ENCODE measurements at places on chromosomes 12 and 14.
A peak's percentile ranks its signal among the peaks of the same experiment; 100 is the strongest.

GRCh38 chr12:76006028-76006925, 25.3 kb downstream of the PHLDA1 start:
- no peak for DNase-seq

- no peak for DNase-seq
Observed at GRCh38 chr12:24020397-24021163, 71.1 kb upstream of the SOX5 start.

DNA sequence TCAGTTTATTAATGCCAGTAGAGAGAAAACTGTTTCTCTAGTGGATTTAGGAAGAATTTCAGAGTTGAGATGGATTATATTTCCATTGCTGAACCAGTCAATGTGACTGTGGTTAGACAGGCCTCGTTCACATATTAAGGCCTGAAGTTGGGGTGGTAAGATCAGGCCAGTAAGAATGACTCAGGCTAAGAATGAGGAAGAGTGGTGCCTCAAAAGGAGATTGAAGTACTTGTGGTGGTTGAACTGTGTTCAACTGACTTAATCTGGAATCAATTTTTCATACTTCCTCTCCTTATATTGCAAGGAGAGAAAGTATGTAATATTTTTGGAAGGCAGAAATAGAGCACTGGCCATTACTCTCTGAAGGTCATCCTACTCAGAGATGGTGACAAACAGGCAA, 37.8 kb upstream of the ATF7IP start:
- DNase-seq = peak; percentile 89

GRCh38 chr12:110745542-110746284, 3.0 kb upstream of the PPP1CC start:
- peak; percentile 19 for DNase-seq

GRCh38 chr12:113744802-113745395, 221.2 kb downstream of the RBM19 start:
- no peak for DNase-seq

DNA sequence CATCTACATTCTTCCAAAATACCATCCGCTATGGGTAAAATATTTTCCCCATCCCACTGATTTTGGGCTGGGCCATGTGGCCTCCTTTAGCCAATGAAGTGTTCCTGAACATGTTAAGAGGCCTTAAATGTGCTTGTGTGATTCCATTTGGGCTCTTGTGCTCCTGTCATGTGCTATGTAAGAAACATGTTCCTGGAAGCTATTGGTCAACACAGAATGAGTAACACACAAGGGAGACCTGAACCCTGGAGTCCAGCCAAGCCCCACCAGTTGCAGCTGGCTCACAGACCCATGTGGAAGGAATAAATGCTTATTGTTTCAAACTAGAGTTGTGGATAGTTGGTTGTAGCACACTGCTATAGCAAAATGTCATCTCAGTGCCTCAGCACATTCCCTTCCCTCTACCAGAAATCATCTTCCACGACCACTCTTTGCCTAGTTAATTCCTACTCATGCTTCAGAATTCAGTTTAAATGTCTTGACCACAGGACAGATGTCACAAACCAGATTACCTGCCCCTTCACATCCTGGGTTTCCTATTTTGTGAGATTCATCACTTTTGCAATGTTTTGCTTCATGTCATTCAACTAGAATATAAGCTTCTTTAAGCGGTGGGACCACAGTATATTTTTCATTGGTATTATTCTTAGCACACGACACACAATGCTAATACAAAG, 217.3 kb upstream of the EEA1 start:
- no peak for DNase-seq

DNA sequence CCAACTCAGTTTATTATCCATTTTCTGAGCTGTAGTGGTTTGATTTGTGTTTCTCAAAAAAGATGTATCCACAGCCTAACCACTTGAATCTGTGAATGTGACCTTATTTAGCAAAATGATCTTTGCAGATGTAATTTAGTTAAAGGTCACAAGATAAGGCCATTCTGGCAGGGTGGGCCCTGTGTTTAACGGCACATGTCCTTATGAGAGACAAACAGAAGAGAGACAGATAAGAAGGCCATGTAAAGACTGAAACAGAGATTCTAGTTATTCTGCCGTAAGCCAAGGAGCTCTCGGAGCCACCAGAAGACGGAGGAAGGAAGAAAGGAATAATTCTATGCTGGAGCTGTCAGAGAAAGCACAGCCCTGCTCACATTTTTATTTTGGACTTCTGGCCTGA, 374.2 kb downstream of the PRKD1 start:
- no peak for DNase-seq

DNA sequence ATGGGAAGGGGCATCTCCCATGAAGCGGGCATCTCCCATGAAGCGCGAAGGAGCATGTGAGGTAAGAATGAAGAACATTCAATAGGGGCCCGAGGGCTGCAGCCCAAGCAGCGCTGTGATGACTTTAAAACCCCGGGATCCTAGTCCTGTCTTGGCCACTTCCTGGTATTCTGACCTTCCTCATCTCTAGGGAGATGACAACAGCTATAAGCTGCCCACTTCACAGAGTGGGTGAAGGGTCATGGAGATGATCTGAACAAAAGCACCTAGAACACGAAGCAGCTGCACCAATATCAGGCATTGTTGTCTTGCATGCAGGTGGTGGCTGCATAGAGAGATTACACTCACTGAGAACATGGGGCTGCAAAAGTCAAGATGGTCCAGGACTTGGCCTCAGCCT, 64.5 kb downstream of the SPTB start:
- no peak for DNase-seq

- DNase-seq = no peak
Observed at GRCh38 chr12:60101715-60102114, 505.9 kb downstream of the SLC16A7 start.

DNA sequence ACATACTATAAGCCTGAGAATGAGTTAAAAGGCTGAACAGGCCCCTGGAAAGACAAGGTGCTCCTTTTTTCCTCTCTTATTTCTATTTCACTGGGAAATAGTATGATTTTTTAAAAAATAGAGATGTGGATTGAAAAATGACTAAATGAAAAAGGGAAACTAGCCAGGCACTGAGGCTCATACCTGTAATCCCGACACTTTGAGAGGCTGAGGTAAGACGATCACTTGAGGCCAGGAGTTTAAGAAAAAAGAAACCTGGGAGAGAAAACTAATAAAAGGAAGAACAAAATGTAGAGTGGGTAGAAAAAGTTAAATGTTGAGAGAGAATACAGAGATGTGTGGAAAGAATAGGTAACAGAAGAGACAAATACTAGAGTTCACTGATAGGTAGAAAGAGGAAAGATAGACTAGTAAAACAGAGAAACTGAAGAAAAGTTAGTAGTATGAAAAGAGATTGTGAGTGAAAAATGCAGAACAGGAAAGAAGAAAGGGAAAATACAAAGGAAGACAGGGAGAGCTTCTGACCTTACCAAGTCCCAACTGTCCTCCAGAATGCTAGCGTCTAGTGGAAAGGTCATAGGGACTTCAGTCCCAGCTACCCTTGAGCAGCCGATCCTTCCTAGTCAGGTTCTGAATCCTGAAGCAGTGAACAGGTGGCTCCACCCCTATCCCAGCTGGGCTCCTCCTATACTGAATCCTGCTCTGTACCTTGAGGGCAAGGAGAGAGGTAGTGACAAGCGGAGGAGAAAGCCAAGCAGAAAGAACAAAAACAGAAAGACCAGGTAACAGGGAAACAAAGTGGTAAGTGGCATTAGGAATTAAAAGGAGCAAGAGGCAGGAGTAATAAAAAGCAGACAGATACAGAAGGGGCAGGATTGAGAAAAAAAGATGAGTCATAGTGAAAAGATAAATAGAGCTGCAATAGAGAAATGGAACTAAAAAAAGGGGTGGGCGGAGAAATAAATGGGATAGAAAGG, 7.3 kb downstream of the TMEM116 start:
- DNase-seq = no peak

GRCh38 chr14:55762595-55763232, 182.7 kb downstream of the KTN1 start:
- no peak for DNase-seq

- DNase-seq = no peak
Observed at GRCh38 chr14:37566811-37567371, 28.2 kb downstream of the FOXA1 start.

DNA sequence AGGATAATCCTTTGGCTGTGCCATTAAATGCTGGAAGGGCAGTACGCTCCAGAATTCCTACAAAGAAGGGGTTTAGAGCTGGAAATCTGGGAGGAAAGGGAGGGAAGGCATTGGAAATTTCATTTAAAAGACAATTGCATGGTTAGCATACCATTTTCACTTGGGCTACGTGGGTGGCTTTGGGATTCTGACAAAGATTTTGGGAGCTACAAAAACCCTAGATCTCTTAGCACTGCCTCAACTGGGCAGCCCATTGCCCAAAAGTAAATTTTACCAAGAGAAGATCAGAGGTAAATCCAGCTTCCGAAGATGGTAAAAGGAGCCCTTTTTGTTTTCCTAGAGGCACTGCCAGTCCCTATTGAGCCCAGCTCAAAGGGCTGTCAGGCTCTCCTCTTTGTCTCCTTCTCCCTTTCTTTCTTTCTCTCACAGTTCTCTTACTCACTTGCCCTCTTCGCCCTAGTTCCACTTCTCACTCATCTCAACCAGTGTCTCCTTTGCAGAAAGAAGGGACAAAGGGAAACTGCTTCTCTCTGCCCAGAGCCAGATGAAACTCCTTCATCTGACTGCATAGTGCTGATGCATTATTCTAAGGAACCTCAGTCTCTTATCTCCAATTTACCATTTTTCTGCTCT, 125.4 kb upstream of the PLEKHA5 start:
- DNase-seq = no peak

DNA sequence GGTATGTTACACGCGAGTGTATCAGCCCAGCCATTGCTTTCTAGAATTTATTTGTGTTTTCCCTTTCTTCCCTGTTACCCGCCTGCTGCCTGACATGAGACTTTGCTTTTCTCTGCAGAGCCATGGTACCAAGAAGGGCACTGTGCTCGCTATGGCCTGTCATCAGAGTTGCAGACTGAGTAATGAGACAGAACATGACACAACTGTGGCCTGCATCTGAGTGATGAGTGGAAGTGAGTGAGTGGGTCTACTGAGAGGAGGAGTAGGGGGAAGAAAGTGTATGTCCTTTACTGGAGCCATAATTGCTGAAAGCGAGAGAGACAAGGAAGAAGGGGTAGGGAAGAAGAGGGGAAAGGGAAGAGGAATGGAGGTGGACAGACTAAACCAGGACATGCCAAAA, 2.9 kb downstream of the RILPL1 start:
- DNase-seq = no peak

- DNase-seq = no peak
Observed at GRCh38 chr12:68100241-68100640, 59.3 kb downstream of the IFNG start.

DNA sequence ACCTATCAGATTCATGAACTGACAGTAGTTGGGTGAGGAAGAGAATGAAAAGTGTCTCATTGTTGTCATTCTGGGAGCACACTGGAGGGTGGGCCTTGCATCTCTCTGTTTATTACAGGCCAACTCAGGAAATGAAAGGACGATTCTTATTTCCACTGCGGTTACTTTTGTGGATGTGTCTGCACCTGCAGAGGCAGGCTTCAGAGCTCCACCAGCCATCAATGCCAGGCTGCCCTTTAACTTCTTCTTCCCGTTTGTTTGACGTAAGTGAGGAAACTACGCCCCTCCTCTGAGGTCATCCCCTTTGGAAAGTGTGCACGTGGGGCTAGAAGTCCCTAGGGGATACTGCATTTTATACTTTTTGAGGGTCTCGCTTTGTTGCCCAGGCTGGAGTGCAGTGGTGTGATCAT, 33.7 kb downstream of the TCTN1 start:
- DNase-seq = peak; percentile 51

GRCh38 chr12:15752785-15753184, 36.4 kb downstream of the EPS8 start:
- DNase-seq = no peak

DNA sequence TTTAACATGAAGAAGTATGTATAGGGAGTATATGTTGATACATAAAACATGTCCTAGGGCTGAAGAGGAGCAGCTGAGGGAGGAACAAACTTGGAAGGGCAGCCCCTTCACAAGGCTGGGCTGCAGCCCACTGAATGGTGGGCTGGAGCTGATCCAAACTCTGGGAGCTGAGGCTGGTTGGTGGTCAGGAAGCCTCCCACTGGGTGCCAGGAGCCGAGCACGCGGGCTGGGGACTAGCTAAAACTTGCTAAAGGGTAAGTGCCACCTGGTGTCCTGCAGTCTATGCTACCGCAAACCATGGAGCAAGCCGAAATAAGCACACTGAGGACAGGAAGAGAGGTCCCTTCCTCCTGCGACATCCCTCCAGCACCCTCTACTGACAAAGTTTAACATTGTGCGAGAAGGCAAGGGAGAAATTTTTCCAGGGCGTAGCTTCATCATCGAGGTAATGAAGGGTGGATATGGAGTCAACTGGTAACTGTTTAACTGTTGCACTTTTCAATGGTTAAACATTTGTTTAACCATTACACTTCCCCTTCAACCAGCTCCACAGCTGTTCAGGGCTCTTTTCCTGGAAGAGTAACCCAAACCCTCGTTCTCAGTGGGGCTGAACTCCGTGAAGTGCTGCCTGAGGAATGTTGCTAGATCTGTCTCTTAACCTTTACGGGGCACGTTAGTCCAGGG, 42.2 kb downstream of the EGLN3 start:
- no peak for DNase-seq

DNA sequence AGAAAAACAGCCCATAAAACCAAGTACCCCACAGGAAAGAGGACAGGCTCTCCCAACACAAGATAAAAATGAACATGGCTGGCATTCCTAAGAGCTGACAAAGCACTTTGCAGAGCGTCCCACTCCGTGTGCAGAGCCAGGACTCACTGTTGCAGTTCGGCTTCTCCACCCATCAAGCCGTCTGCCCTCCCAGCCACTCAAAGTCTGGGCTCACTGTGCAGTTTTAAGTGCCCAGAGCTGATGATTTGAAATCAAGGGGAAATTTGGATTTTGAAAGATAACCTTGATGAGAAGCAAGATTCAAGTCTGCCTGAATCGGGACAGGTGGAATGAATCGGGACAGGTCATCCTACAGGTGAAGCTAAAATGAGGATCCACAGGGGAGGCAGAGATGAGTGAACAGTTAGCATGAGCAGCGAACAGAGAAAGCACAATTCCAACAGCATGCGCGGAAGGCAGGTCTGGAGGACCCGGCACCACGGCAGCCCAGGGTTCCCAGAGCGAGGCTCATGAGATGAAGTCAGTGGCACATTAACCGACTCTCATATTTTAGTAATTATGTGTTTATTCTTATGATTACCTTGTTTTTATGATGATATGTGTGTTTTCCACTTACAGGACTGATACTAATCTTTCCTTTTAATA, 39.8 kb upstream of the GPR68 start:
- no peak for DNase-seq

All from common myeloid progenitor, CD34-positive (primary cell).